ENCODE measurements at places on chromosomes 2 and 18.
A peak's percentile ranks its signal among the peaks of the same experiment; 100 is the strongest.

- no peak for DNase-seq
Measured at GRCh38 chr2:168992026-168992425, 39.1 kb downstream of the ABCB11 start.

DNA sequence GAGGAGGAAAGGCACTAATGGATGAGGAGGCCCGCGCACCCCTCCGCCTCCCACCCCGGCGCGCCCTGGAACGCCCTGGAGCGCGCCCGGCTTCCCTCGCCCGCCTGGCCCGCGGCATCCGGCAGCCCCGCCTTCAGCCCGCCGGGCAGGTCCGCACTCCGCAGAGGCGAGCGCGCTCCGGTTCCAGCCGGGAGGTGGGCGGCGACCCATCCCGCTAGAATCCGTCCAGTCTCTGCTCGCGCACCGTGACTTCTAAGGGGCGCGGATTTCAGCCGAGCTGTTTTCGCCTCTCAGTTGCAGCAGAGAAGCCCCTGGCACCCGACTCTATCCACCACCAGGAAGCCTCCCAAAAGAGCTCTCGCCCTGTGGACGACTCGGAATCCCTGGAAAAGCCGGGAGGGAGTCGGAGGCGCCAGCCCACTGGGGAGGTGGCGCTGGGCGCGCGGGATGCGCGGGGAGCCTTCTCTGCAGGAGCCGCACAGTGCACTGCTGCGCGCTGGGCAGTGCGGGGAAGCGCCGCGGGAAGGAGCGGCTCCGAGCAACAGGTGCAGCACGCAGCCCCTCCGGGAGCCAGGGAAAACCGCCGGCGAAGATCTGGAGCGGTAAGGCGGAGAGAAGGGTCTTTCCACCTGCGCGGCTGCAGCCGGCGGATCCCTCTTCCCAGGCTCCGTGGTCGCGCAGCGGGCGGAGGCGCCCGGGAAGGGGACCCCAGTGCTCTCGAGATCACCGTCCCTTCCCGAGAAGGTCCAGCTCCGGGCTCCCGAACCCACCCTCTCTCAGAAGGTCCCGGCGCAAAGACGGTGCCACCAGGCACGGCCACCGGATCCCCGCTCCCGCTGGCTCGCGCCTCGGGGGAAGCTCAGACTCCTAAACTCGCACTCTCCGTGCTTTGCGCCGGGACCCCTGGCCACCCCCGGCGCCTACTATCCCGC, at the start of gene GALR1:
GALR1 (plus strand) TSS at position 280 of the 932 bp plus-strand sequence. CDS start 701 bp downstream, outside the sequence.
- DNase-seq, result no peak

DNA sequence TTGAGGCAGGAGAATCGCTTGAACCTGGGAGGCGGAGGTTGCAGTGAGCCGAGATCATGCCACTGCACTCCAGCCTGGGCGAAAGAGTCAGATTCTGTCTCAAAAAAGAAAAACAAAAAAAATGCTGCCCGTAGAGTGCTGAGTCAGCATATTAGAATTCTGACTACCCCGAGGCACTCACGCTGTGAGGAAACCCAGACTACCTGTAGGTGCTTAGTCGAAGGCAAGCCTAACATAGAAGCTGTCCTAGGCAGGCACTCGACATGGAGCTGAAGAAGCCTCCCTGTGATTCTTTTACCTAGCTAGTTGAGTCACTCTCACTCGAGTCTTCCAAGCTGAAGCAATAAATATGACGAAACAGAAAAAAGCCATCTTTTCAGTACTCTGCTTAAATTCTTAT, 1323.2 kb upstream of the DDX18 start:
- DNase-seq, result no peak

DNA sequence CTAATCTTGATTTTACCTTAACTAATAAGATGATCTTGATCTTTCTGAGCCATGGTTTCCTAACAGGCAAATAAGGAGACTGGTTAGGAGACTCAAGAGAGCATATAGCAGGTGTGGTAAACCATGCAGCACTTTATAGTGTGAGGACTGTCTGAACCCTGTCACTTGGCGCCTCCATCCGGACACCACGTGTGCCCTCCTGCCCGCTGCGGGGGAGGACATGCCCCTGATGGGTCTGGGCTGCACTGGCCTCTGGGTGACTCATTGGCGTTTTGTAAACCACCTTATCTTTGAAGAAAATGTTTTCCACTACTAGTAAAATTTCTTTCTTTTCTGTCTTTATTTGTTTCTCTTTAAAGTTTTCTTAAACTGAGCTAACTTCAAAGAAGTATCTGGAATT, 131.1 kb downstream of the FMNL2 start:
- DNase-seq, result no peak

DNA sequence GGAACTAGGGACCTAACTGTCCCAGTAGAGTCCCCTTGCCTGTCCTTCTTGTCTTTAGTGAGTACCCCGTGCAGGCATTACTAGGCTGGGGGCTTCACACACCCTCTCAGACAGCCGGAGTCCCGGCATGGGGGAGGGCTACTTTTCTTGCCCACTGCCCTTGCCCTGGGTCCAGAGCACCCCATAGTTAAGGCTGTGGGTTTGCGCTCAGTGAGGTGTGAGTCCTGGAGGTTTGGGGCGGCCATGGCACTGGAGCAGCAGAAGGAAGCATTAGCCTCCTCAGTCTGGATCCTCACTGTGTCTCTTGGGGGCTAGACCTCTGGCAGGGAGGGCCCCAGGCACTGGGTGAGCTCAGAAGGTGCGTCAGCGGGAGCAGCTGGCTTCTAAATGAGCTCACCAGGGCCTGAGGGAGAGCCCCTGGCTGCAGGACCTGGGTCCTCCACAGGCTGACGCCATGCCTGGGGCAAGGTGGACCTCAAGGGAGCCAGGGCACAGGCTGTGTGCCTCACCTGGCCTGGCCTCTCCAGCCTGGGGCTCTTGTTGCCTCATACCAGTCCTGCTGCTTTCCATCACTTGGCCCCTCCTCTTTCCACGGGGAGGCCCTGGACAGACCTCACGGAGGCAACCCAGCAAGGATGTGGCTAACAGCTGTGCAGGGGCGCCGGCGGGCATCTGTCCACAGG, 27.4 kb downstream of the HS6ST1 start:
- no peak for DNase-seq

- no peak for DNase-seq
Measured at GRCh38 chr2:15825276-15825980, 114.9 kb upstream of the MYCN start.

DNA sequence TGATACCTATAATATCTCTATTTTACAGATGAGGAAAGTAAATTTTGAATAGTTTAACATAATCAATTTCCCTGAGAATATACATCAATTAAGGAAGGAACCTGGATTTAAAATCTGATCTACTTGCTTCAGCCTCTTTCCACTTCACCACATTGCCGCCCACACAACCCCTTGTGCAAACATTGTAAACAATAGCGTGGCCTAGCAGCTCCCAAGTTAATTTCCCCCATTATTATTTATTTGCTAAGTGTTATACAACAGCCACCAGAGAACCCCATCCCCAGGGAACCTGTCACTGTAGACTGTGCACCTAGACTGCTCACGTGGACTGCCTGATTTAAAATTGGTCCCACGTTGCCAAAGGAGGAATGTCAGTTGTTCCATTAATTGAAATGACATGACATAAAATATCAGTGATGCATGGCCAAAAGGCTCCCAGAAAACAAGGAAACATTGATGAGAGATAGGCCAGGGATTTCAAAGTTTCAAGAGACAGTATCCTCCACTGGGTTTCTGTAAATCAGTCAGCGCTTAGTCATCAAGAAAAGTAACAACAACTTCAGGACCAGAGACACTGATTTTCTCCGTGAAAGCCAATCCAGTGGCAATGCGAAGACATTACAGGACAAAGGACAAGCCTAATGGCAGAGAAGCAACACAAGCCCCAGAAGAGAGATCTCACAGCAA, 41.3 kb downstream of the SCG2 start:
- DNase-seq, result no peak

DNA sequence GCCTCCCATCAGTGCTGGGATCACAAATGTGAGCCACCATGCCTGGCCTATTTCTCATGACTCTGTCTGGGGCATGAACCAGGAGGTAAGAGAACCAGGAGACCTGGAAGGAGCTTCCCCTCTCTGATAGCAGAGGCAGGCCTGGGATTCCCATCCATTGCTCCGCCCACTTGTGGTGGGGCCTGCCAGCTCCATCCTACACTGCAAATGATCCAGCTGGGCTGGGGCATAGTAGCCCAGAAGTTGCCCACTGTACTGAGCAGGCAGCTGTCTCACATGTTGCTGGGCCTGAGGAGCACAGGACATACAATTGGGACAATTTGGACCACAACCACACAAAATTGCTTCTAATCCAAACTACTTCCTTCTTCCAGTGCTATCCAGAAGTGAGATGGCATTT, 91.0 kb downstream of the MARCHF4 start:
- no peak for DNase-seq

GRCh38 chr2:48221846-48222516, 308.0 kb upstream of the STON1 start:
- DNase-seq, result no peak

DNA sequence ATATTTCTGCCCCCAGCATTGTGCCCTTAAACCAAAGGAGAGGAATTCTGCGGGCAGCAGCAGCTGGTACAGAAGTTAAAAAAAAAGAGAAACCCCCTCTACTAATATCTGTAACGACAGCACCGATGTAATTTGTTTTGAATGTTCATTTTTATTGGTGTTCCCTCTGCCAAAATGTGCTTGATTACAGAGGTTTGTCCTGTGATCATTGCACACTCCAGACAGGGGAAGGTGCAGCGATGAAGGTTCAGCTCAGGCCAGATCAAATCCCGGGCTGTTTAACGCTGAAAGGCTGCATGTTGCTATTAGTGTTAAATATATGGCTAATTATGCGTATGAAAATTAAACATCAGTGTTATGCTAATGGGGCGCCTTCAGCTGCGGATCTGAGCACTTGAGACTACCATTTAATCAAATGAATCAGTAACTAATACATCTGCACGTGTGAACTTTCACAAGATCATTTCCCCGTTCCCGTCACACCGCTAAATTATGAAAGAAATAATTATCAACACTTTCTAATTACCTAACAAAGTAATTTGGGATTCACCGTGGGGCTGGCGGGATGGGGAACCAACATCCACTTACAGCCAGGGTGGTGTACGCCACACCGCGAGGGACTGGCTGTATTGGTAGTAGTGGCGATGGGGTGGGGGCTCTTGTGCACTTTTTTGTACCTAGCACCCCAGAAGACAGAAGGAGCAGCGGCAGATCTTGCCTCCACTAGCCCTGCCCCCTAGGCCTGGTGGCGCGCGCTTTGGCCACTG, 1.5 kb upstream of the DLX1 start:
- DNase-seq, result no peak

DNA sequence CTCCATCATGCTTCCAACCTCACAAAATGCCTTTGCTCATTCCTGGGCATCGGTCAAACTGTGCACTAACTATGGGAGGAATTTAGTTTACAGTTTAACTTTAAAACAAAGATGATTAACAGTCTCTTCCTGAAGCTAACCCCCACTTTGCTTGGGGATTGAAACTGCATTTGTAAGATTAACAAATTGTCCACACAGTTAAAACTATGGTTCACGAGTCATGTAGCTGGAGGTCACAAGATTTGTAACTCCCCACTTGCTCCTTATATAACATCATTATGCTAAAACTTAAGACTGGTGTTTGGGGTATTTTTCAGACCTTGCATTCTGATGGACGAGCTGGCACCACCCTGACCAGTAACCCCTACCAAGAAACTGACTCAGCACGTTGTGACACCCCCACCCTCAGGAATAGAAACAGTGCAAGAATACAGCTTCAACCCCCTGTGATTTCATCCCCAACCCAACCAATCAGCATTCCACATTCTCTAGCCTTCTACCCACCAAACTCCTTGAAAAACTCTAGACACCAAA, 252.3 kb downstream of the MBD5 start:
- no peak for DNase-seq

- DNase-seq, result no peak
Measured at GRCh38 chr2:222305516-222306392, 7.0 kb upstream of the PAX3 start.

GRCh38 chr2:149828520-149829210, 241.1 kb upstream of the MMADHC start:
- DNase-seq, result no peak

GRCh38 chr2:38406597-38407110, 29.6 kb upstream of the ATL2 start:
- no peak for DNase-seq

DNA sequence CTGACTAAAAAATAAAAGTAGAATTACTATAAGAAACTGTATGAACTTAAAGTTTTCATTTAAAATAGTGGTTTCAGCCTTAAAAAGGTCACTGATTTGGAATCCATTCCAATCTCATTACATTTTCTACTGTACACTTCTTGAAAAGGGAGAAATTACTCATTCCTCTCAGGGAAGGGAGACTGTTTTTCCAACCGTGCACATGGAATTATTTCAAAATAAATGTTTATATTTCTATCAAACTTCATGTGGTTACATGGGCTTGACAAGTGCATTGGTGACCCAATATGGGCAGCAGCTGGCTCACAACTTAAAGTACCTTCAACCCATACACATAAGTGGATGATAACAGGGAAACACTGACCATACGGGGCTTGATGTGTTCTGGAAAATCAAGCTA, 324.5 kb upstream of the THUMPD2 start:
- no peak for DNase-seq

DNA sequence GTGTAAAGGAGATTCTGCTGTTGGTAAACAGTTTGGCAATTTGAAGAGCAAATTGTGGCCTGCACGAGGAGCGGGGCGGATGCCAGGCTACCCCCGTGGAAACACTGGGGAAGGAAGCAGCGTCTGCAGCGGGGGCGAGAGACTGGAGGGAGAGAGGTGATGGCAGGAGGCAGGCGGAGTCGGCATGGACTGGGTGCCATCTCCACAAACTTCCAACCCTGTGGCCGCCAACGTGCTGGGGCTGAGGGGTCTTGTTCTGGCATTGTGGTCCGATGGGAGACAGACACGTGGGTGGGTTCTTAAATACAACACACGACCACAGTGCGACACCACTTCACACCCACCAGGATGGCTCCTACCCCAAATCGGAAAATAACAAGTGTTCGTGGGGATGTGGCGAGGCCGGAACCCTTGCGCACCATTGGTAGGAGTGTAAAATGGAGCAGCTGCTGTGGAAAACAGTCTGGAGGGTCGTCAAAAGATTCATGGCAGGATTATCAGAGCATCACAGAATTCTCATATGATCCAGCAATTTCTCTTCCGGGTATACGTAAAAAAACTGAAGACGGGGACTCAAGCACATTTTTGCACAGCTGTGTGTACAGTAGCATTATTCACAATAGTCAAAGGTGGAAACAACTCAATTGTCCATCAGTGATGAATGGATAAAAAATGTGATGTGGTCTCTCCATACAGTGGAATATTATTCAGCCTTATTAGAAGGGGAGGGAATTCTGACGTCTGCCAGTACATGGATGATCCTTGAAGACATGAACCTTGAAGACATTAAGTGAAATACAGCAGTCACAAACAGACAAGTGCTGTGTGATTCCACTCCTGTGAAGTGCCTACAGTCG, 82.4 kb upstream of the HPCAL1 start:
- no peak for DNase-seq

GRCh38 chr2:203782262-203782976, 76.0 kb downstream of the CD28 start:
- peak; percentile 38 for DNase-seq
